ENCODE measurements at places on chromosomes 16 and 17.

DNA sequence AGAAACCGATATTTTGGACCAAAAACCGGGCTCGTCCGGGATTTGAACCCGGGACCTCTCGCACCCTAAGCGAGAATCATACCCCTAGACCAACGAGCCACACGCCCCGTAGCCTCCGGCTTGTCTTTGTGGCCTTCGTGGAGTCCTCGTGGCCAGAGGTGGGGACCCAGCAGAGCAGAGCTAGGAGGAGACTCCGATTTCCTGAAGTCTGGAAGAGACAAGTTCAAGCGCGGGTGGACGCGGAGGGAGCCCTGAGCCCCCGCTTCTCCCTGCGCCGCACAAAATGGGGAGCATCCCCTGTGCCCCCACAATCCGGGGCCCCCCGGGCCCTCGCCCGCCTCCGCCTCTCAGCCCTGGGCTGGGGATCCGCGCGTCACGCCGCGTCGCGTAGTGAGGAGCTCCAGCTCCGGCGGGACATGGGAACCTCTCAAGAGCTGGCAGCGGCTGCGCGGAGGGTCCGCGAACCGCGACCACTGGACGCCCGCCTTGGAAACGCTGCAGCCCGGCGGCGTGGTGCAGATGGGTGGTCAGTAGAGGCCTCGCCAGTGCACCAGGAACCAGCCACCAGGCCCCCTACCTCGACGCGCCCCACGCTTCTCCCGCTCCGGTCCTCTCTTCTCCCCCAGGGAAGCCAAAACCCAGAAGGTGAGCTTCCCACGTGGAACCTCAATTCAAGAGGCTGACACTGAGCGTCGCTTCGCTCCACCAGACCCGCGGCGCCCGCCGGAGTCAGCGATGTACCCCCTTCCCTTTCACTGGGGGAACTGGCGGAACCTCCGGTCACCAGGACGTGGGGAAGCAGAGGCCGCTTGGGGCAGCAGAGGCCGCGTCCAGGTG is 5.2 kb upstream of the OR1F1 start:
- DNase-seq = no peak

DNA sequence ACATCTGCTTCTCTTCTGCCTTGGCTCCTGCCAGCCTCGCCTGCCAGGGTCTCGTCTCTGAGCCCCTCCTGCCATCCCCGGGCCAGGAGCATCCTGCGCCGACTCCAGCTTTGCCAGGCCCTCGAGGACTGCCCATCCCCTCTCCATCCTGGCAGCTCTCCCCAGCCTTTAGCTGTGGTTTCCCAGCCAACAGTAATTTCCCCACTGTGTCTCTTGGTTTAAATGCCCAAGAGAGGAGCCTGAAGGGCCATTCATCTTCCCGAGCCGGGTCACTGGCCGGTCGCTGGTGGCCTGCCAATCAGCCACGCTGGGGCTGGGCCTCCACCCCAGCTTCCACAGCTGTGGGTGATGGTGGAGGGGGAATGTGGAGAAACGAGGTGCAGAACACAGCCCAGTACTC is 47.8 kb downstream of the MRC2 start:
- no peak for DNase-seq

DNA sequence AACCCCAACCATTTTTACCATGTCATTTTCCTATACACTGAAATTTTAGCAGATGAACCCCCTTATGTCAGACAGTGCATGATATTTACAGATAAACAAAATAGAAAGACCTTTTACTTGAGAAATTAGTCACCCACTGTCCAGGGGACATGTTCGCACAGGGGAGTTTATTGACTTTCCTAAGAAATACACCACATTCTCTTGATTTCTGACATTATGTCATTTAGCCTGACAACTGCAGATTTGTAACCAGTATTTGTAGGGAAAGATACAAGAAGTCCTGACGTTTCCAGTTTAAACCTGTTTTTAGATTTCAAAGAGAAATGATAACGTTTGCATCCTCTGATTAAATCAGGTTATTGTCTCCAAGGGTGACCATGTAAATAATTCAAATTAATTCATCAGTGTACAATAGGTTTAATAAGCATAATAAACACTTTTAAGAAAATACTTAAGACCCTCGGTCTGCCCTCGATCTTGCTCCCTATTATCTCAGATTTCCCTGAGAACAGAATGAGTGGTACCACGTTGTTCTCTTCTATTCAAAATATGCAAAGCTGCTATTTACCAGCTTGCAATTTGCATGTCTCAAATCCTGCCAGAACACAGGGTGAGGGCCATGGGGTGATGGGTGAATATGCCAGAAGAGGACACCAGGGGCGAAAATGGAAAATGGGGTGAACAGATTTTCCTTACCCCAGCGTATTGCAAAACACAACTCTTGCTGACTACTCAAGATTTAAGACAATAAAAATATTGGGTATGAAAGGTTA is 2.1 kb upstream of the LYRM9 start:
- DNase-seq = no peak

GRCh38 chr17:40361925-40362695 is 2.4 kb downstream of the GJD3 start:
- DNase-seq = no peak

DNA sequence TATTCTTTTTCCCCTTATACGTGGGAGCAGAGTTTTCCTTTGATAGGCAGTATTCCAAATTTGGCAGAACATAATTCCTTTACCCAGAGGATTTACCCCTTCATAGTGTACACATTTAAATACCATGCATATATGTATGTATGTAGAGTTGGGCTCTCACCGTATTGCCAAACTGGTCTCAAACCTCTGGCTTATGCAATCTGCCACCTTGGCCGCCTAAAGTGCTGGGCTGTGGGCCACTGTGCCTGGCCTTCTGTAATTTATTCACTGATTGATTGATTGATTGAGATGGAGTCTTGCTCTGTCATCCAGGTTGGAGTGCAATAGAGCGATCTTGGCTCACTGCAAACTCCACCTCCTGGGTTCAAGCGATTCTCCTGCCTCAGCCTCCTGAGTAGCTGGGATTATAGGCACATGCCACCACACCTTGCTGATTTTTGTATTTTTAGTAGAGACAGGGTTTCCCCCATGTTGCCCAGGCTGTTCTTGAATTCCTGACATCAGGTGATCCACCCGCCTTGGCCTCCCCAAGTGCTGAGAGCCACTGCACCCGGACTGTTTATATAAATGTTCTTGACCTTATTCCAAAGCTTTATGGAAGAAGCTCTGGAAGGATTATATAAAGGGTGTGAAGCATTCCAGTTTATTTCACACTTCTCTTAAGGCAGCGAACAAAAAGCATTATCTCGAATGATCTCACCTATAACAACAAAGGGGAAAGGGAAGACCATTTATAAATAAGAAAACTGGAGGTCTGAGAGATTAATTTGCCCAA is 14.9 kb downstream of the GLG1 start:
- no peak for DNase-seq

DNA sequence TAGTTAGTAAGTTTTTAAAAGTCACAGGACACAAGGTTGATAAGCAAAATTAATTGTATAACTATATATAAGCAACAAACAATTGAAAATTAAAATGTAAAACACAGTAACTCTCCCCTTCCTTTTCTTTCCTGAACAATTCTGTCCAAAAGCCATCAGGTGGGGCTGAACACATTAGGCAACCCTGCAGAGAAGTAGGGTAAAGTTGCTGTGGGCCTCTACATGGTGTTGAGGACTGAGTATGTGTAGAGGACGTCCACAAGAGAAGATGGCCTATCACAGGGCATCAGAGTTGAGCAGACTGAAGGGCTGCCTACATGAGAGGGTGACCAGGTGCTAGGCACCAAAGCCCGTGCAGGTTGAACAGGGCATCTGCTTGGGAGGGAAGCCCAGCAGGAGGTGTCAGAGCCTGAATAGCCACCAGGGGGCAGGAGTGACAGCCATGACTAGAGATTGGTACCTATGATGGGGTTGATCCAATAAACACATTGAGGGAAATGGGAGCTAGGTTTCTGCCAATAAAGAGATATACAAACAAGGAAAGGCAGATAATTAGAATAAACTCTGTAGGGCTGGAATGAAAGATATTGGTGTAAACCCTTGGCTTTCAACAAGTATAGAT is 415.1 kb downstream of the NPIPA8 start:
- no peak for DNase-seq

DNA sequence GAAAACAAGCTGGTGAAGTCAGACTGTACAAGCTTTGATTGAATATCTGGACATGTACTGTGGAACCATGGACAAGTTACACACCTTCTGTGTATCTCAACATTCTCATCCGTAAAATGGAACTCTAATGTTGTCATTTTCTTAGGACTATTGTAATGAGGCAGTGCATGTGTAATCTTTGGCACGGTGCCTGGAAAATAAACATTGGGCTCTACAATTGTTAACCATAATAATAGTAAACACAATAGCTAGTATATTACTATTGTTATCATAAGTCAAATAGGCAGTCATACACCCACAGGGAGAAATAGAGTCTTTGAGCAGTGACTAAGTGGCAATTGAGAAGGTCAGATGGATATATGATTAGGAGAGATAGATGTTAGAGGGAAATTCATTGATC is 39.8 kb upstream of the ANKFN1 start:
- DNase-seq = no peak

DNA sequence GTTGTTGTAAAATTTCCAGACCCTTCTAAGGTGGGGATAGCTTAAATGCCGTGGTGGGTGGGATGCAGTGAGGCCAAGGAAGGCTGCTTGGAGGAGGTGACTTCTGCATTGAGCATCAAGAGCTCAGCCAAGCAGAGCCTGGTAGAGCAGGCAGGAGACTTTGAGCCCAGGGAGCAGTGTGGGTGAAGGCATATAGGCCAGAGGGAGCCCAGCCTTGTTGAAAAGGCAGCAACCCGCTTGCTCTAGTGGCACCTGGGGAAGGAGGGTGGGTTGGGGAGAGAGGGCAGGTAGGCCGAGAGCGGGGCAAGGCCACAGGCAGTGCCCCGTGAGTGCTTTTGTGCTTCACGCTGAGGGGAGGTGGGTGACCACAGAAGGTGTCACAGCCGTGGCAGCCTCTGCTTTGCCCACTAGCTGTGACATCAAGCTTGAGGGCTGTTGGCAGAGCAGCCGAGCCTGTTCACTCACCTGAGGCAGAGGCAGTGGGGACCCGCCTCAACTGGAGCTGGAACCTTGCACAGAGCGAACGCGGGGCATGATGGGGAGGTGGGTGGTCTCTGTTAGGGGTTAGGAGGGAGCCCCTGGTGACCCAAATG is 56.1 kb downstream of the IRF8 start:
- DNase-seq = no peak

DNA sequence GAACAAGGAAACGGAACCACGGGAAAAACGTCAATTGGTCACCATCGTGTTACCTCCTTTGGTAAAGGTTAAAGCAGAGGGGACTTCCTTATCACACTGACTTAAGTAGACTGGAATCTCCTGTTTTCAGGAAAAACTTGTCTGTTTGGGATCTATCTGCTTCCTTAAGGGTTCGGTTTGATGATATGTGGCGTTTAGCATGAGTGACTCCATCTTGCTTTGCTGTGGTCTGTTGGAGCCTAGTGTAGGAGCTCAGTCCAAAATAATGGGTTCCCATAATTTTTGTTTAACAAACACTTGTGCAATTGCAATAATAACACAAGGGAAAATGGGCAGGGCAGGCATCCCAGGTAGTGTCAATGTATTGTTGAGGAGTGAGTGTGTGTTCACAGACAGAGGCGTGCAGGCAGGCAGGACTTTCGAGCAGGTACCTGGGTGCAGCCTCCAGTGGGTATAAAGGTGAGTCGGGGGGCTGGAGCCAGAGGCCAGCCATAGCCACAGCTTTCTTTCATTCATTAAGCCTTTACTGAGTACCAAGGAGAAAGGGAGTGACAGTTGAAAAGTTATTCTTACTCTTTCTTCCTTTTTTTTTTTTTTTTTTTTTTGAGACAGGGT is 4.3 kb upstream of the ENGASE start:
- no peak for DNase-seq

- DNase-seq = peak; percentile 58
Measured at GRCh38 chr17:29176558-29177351, 3.4 kb downstream of the MYO18A start.

- DNase-seq = peak; percentile 66
Measured at GRCh38 chr16:4372001-4372577, 441 bp downstream of the VASN start.

DNA sequence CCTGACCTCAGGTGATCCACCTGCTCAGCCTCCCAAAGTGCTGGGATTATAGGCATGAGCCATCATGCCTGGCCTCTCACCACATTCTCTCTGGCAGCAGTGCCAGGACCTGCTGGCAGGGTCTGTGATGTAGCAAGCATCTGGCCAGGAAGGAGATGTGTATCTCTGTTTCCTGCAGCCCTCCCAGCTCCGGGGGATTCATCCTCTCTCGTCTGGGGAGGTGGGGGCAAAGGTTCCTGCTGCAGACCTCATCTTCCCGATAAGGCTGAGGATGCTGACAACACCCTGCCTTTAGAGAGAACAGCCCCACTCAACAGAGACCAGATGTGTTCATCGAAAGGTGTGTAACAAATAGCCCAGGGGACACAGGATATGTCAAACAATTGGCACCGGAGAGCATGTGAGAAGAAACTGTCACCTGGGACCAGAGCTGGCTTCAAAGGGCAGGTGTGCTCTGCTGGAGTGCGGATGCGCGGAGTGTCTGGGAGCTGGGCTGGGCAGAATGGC is 54.8 kb upstream of the SEC14L1 start:
- DNase-seq = no peak

DNA sequence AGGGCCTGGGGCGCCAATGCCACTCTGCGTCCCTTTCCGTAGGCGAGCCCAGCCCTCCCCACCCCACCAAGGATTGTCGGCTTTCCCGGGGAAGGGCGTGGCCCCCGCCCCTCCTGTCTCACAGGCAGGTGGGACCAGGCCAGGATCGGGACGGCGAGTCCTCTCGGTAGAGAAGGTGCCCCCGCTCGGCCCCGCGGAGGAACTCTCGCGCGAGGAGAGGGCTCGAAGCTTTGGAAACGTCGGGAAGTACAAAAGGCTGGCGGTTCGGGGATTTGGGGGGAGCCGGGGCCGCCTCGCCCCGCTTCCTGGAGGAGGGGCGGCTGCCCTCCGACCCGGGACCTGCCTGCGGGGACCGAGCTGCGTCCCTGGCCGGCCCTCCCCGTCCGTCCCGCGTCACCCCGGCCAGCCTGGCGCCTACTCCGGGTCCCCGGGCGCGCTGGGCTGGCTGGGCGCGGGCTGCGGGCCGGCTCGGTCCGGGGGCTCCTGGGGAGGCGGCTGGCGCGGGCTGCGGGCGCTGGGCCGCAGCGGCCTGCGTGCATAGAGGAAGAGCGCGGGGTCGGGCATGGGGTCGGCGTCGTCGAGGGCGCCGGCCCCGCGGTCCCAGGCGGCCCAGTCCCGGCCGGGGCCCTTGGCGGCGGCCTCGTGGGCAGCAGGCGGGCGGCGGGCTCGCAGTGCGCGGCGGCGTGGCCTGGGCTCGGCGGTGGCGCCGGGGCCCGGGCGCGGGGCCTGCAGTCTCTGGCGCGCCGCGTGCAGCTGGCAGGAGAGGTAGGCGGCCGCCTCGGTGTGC is 12.6 kb upstream of the CLUH start:
- DNase-seq = no peak

- no peak for DNase-seq
Measured at GRCh38 chr17:41176744-41177387, 1.2 kb downstream of the KRTAP4-2 start.

GRCh38 chr17:62652251-62653001 is 25.0 kb downstream of the MRC2 start:
- DNase-seq = peak; percentile 87

DNA sequence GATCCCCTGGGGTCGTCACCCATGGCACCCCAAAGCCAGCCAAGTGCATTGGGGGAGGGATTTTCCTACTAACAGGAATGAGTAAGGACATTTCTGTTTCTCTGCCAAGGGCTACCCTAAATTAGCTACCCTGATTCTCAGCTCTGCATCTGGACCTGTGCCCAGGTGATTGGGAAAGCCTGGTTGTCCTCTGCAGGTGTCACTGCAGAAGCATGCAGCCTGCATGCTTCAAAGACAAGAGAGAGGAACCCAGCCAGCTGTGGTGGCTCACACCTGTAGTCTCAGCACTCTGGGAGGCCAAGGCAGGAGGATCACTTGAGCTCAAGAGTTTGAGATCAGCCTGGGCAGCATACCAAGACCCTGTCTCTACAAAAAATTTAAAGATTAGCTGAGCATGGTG is 19.6 kb downstream of the BEAN1 start:
- DNase-seq = no peak

All from foreskin fibroblast (primary cell).